Hematopoietic multipotent progenitor cell treated with erythropoietin and hydrocortisone succinate and interleukin-3 and kit ligand, for 8 days (in vitro differentiated cells): ENCODE measurements at places on chromosomes 12 and 14.

- DNase-seq = no peak
These were observed 9.8 kb downstream of the MUCL1 start for GRCh38 chr12:54863948-54864618.

- DNase-seq = peak; percentile 75
These were observed 5.5 kb upstream of the HVCN1 start for GRCh38 chr12:110694330-110694901.

DNA sequence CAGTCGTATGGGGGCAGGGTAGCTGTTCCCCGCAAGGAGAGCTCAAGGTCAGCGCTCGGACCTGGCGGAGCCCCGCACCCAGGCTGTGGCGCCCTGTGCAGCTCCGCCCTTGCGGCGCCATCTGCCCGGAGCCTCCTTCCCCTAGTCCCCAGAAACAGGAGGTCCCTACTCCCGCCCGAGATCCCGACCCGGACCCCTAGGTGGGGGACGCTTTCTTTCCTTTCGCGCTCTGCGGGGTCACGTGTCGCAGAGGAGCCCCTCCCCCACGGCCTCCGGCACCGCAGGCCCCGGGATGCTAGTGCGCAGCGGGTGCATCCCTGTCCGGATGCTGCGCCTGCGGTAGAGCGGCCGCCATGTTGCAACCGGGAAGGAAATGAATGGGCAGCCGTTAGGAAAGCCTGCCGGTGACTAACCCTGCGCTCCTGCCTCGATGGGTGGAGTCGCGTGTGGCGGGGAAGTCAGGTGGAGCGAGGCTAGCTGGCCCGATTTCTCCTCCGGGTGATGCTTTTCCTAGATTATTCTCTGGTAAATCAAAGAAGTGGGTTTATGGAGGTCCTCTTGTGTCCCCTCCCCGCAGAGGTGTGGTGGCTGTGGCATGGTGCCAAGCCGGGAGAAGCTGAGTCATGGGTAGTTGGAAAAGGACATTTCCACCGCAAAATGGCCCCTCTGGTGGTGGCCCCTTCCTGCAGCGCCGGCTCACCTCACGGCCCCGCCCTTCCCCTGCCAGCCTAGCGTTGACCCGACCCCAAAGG lies 804 bp downstream of the GAPDH start:
- peak; percentile 76 for DNase-seq

GRCh38 chr12:89756585-89757398 lies 48.2 kb upstream of the ATP2B1 start:
- DNase-seq = peak; percentile 88

DNA sequence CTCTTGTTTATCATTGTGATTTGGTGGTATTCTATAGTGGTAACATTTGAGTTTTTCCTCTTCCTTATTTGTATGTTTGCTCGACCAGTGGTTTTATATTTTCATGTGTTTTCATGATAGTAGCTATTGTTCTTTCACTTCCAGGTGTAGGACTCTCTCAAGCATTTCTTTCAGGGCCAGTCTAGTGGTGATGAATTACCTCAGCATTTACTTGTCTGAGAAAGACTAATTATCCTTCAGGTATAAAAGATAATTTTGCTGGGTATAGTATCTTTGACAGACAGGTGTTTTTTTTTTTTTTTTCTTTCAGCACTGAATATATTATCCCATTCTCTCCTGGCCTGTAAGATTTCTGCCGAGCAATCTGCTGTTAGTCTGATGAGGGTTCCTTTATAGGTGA lies 35.0 kb upstream of the CCND2 start:
- no peak for DNase-seq
